ENCODE measurements at places on chromosomes 5 and 9.
A peak's percentile ranks its signal among the peaks of the same experiment; 100 is the strongest.

DNA sequence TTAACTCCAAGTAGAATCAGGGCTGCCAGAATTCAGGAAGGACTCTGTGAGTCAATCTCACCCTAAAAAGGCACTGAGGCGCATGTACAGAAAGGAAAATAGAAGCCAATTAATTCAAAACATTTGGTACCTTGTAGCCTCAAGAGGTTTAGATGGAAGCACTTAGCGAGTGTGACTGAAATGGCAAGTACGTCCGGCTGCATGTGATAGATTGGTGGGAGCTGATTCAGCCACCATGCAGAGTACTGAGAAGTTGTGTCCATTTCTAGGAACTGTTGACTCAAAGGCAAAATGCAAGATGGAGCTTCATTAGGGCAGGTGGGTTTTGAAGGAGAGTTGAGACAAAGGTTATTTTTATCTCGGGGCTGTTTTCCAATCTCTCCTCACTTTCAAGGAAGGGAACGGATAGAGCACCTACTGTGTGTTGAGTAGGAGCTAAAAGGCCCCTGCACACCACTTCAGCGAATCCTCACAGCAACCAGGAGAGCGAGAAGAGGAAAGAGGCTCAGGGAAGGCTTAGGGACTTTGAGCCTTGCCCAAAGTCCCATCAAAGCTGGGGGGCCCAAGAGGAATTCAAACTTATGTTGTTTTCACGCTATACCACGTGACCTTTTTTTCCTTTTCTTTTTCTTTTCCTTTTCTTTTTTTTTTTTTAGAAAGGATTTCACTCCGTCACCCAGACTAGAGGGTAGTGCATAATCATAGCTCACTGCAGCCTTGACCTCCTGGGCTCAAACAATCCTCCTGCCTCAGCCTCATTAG lies 34.6 kb upstream of the CPEB4 start:
- no peak for DNase-seq

GRCh38 chr5:7478459-7478858 lies 82.5 kb downstream of the ADCY2 start:
- DNase-seq, result no peak

GRCh38 chr5:139481580-139482049 lies 943 bp downstream of the STING1 start:
- DNase-seq, result no peak

GRCh38 chr9:34665067-34665380 lies 2.6 kb upstream of the CCL27 start:
- DNase-seq, result no peak

DNA sequence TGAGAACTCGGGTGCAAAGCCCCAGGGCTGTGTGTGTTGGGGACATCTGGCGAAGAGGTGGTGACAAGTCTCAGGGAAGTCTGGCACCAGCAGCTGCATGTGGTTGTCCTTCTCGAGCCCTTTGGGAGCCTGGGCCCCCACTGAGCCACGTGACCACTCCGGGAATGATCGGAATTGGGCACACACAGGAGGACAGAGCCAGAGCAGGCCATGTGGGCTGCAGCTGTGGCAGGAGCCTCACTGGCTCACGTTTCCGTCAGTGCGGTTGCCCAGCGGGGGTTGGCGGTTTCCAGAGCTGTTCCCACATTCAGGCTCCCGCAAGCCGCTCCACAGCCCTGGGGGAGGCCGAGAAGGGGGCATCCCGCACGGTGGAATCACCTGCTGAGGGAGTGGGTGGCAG lies 6.8 kb upstream of the CEL start:
- DNase-seq, result no peak

DNA sequence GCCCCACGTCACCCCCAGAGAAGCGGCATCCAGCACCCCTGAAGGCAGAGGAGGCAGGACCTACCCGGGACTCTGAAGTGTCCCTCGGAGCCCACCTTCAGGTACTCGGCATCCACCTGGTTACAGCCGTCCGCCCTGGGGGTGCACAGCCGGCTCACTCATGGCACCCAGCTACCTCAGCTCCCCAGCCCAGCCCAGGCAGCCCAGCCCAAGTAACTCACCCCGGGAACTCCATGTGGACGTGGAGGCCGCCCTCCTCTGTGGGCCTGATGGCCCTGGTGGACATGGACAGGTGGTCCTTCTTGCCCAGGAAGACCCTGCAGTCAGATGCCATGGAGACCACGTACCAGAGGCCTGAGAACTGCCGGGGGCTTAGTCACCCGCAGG lies 676 bp downstream of the LCN15 start:
- DNase-seq, result peak; percentile 58

DNA sequence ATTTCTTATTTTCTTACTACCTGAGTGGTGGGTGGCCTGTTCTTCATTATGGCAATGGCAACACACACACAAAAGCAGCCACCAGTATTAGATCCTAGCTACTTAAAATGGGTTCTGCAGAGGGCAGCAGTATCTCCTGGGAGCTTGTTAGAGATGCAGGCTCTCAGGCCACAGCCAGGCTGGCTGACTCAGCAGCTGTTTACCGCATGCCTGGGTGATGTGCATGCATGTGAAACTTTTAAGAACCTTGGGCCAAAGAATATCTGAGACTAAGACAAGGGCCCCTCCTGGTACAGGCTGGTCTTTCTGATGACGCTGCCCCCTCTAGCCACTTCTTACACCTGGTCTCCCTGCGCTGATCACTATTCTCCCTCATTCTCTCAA lies 399.0 kb downstream of the MED10 start:
- DNase-seq, result no peak

GRCh38 chr5:88203981-88204750 lies 64.5 kb downstream of the TMEM161B start:
- peak; percentile 77 for DNase-seq

DNA sequence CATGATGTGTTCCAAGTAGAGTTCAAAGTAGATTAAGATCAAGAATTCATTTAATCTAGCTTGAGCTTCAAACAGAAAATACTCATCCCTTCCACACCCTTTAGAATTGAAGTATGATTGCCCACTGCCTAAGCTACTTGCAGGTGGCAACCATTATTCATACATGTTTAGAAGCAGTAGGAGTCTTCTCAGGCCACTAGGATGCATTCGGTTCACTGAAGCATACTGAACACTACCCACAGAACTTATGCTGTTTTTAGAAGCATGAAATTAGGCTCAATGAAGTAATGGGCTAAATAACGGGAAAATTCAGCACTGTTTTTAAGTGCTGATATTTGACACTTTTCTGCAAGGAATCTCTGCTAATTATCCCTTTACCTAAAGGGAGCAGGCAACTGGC lies 263.4 kb downstream of the DEPDC1B start:
- DNase-seq, result no peak

All from activated effector memory CD4-positive, alpha-beta T cell treated with anti-CD3 and anti-CD28 coated beads, Interleukin-2, amount 50 U/mL, for 16 hours (primary cell).